ENCODE measurements at places on chromosomes 11 and 22.

DNA sequence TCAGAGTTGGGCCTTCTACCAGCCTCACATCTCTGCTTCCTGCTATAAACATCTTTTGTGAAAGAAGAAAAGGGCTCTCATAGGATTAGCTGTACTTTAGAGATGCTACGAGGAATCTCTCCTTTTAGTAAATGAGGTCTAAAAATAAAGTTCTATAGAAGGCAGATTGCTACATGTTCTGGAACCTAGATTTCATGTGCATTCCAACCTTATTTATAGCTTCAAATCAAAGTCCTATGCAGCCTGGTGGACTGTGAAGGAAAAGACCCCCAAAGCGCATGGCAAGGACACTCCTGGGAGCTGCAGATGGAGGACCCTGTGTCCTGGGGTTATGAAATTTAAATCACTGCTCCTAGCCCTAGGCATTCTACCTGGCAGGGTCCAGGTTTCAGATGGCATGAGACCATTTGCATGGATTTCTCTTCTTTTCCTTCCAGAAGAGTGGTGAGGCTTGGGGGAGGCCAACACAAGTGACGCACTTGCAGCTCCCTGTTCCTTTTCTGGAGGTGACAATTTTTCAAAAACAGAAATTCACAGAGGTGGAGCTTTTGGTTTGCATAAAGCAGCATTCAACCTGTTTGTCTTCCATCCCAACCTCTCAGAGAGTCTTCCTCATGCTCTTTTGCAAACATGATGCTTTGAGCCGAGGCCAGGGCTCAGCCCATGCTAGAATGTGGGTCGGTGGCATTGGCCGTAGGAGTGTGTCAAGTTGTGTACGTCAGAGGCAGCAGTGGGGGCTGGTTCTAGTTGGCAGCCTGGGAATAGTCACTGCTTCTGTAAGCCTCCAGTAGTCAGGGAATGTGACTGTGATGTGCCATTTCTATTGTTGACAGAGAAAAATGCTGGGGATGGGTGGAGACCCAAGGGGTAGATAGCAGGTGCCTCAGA lies 6.3 kb downstream of the CRY2 start:
- no peak for DNase-seq

- DNase-seq: no peak
Measured at GRCh38 chr11:41328324-41328723, 131.1 kb downstream of the LRRC4C start.

- no peak for DNase-seq
Measured at GRCh38 chr22:32839831-32840584, 38.5 kb downstream of the TIMP3 start.

GRCh38 chr11:790721-791564 lies 1.1 kb upstream of the CEND1 start:
- no peak for DNase-seq

DNA sequence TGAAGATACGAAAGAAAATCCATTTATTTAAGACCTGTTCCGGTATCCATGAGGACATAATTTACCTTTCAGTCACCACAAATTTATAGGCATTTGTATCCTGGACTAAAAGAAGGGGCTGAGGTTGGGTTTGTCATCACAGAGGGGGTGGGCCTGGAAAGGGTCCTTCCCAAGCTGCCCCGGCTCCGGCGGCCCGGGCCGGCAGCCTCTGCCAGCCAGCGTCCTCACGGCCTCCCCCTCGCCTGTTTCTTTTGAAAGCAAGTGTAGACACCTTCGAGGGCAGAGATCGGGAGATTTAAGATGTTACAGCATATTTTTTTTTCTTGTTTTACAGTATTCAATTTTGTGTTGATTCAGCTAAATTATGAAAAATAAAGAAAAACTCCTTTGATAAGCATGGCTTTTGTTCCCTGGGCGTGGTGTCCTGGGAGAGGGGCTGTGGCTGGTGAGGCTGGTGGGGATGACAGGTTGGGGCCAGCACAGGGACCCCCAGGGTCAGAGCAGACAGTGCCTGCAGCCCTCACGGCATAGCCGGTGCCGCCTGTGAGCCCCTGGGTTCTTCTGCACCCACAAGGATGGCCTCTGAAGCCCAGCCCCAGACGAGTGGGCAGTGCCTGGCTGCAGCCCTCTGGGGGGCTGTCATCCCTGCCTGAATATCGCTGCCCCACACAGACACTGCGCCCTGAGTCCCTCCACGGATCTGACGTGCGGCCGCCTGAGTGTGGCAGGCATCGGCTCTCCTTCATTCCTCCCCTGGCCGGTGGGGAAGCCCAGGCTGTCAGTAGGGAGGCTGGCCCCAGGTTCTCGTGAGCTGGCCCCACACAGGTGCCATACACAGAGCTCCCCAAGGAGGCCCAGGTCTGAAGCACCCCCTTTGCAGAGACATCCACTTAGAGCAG lies 1075.9 kb downstream of the BRD1 start:
- no peak for DNase-seq

GRCh38 chr22:19201869-19202798 lies 23.6 kb upstream of the SLC25A1 start:
- DNase-seq: no peak

GRCh38 chr11:83801799-83802198 lies 515.6 kb upstream of the CCDC90B start:
- DNase-seq: no peak

GRCh38 chr11:35454362-35454761 lies 35.0 kb upstream of the SLC1A2 start:
- no peak for DNase-seq

GRCh38 chr11:206526-207207 lies 532 bp downstream of the BET1L start:
- peak; percentile 14 for DNase-seq

DNA sequence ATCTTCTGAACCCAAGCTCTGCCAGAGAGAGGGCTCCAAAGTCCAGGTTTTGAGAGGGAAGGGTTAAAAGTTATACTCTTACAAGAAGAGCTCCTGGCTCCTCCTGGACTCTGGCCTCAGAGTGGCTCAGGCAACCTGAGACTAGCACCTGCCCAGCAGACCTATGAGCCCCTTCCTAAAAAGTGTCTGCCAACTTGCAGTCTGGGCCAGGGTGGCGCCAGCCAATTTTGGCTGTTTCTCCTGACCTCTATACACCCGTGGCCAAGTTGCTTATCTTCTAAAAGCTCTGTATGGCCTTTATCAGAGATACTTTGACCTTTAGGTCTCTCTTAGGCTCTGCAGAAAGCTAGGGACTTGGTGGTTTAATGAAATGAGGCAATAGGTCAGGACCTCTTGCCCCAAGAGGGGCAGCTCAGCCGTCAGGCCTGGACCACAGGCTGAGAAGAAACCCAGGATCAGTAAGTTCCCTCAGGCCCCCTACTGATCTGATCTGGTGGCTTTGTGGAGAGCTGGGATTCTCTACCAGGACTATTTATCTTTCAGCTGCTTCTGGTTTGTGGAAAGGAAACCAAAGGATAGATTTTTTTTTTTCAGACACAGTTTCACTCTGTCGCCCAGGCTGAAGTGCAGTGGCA lies 10.3 kb upstream of the UCP3 start:
- no peak for DNase-seq

DNA sequence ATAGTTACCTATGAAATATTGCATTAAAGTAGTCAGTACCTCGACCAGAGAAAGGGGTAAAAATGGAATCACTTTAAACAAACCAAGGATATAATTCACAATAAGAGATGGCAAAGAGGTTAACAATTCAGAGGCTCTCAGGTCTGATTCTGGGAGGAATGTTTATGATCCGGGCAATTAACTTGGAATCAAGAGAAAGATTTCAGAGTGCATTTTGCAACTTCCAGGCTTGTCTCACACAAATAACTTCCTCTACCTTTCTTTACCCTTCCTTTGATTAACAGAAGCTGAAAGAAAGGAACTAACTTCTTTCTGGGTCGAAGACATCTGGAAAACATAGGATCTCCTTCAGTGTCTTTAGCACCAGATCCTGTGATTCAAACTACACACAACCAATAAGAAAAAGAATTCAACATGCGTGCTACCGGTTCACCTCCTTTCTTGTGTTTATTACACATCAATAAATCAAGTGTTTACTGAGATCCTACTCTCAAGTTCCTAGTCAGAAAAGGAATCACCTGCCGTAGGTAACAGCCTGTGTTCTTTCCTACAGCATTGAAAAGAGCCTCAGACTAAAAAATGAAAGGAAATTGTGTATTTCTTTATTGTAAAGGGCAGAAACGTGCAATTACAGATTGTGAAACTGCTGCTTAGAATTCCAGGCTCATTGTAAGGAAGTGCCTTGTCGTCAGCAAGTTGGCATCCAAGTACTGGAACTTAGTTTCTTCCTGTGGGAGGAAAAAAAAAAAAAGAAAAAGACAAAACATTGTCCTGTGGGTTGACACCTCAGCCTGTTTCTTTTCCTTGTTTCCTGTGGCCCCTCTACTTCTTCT lies 29.5 kb downstream of the CARD18 start:
- no peak for DNase-seq
